Gastrocnemius medialis (tissue), 4 donors: ENCODE measurements at places on chromosomes 3 and 15. TPM values are rescaled to one million over a fixed set of nuclear protein-coding genes. Genes with fewer than 3 reads are reported as not detected.

KNSTRN gene
- 30.9 TPM for total RNA-seq

DNA sequence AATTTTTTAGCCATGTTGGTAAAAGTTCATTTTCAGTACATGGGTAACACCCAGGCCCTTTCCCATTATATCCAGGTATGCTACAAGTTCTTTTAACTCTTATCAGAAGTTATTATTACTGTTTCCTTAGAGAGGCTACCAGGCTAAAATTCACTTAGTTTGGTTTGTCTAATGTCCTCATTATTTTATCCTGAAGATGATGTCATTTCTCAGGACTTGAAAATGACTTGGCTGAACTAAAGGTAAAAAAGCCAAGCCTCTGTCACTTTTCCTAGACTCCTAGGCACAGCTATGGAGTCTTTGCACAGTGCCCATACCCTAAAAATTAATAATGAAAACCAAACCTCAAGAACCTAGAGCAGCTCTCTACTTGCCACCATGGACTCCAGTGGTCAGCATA is 4.1 kb downstream of the ELL3 start:
- no peak for DNase-seq
- H3K27me3 ChIP-seq: no peaks in the 10 kb centered on the region
- H3K27ac ChIP-seq: no peak overlapping the region
- no peaks in the 10 kb centered on the region for H3K36me3 ChIP-seq
- no peak overlapping the region for H3K4me3 ChIP-seq
- peaks cover 2% of the 10 kb centered on the region for H3K4me1 ChIP-seq

GRCh38 chr3:114293838-114294535 is at the start of gene TIGIT:
Gene TIGIT (plus strand): TSS chr3:114294028. CDS start chr3:114294062, 34 bp downstream.
- no peak for DNase-seq
- H3K36me3 ChIP-seq: no peaks in the 10 kb centered on the region
- H3K27ac ChIP-seq: no peak within 1 kb of the TSS
- no peaks in the 10 kb centered on the region for H3K27me3 ChIP-seq

- no peak overlapping the region for H3K27ac ChIP-seq
- peaks cover 2% of the 10 kb centered on the region for H3K27me3 ChIP-seq
- no peak overlapping the region for H3K4me3 ChIP-seq
Observed at GRCh38 chr15:77856705-77857346, 220.7 kb downstream of the TBC1D2B start.

GRCh38 chr3:112138219-112138969 is 5.3 kb upstream of the GCSAM start:
- no peaks in the 10 kb centered on the region for H3K27me3 ChIP-seq
- no peak overlapping the region for H3K4me3 ChIP-seq
- no peak overlapping the region for H3K27ac ChIP-seq
- H3K36me3 ChIP-seq: no peaks in the 10 kb centered on the region
- H3K4me1 ChIP-seq: no peaks in the 10 kb centered on the region
